ENCODE measurements at places on chromosomes 13 and 19. TPM values are rescaled to one million over a fixed set of nuclear protein-coding genes. Genes with fewer than 3 reads are reported as not detected.
A peak's percentile ranks its signal among the peaks of the same experiment; 100 is the strongest.

GRCh38 chr19:41929536-41930071 is 1.4 kb upstream of the ERFL start:
- DNase-seq, result no peak

DNA sequence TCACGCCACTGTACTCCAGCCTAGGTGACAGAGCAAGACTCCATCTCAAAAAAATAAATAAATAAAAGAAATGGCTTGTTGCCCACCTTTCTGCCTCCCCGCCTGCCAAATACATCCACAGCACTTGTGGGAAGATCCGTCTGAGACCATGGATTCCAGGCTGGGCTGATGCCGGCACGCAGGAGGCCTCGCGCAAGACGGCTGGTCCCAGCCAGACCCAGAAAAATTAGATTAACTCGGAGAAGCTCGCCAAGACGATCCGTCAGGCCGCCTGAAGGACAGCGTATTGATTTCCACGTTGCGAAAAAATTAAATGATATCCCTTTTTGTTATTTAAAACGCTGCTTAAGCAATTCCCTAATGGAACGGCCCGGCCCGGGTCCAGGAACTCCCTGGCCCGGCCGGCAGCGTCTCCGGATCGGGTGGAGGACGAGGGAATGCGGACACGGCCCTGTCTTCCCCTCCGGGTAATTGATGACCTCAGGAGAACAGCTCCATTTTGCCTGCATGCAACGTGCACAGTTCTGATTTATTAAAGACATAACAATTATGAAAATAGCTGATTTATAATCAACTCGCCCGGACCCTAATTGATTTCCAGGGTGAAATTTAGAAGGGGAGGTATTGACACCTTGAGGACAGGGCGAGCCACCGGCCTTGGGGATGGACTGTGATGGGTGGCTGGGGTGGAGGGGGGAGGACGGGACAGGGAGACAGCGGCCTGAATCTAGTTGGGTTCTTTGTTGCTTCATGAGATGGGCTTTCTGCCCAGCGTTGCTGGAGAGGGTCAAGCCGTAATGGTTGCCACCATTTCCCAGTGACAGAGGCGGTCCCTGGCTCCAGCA is 52.1 kb downstream of the ZNRF4 start:
- no peak for DNase-seq

GRCh38 chr13:111228262-111229144 is 91.9 kb upstream of the TEX29 start:
- DNase-seq, result no peak

GRCh38 chr19:58374200-58374599 is 6.6 kb downstream of the ZNF837 start:
- DNase-seq, result no peak

DNA sequence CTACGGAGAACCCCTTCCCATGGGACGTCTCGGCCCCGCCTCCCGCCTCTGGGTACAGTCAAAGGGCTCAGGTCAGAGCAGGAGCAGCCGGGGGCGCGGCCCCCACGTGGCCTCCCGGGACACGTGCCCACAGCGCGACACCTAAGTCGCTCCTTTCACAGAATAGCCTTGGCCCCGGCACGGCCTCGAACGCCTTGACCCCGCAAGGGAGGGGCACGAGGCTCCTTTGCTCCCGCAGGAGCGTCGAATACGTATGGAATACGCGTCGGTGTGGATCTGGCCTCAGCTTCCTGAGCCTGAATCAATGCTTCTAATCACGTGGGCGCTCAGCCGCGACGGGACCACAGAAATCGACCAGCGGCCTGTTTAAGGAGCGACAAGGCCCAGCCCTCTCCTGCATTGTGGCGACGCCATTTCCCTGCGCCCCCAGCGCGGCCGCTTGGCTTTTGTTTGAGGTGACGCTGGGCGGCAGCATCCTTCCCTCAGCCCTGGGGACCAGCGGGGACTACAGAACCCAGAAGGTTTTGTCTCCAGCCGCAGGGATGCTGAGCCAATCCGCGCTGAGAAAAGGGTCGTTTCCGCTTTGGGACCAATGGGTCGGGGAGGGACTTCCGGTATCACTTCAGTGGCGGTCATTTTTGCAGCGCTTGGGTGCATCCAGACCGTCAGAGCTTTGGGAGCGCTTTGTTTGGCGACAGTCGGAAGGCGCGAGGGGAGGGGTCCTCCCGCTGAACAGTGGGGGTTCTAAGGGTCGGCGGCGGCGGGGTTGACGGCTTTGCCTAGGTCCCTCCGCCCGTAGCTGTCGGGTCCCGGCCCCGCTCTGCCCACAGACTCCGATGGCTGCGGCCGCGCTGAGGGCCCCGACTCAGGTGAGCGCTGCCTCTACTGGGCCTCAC is at the start of gene ZIK1:
Gene ZIK1 (plus strand): TSS at position 625 of the 896 bp plus-strand sequence. CDS start 212 bp downstream, at position 837.
- peak; percentile 76 for DNase-seq

- no peak for DNase-seq
Observed at GRCh38 chr13:37383046-37383445, 215.5 kb downstream of the POSTN start.

The DENND1C gene
- total RNA-seq, result not detected

The FSD1 gene
- 2.2 TPM for total RNA-seq

GRCh38 chr13:98195054-98195791 is 18.2 kb upstream of the RNF113B start:
- DNase-seq, result no peak

- no peak for DNase-seq
Observed at GRCh38 chr19:2978772-2979171, 1.4 kb downstream of the TLE6 start.

GRCh38 chr19:18435178-18435841 is 2.6 kb downstream of the ISYNA1 start:
- DNase-seq, result no peak

DNA sequence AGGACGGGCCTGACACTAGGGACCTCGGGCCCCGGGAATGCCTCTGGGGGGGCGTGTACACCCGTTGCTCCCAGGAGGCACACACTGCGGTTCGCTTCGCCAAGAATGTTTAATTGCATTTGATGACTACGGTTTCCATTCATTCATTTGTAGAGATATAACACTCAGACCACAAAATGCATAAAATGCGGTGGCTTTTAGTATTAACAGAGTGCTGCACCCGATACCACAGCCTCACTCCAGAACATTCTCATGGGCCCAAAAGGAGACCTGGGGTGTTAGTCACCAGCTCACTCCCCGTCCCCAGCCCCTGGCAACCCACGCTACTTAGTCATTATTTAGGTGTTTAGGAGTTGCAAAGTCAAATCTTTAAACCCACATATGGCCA is 21.8 kb downstream of the HCN2 start:
- DNase-seq, result no peak

GRCh38 chr13:46778890-46779289 is 18.1 kb downstream of the ESD start:
- peak; percentile 26 for DNase-seq

The SPART gene
- total RNA-seq, result 50.8 TPM

The ILF3 gene
- total RNA-seq, result 57.7 TPM

- DNase-seq, result no peak
Observed at GRCh38 chr13:113887700-113888201, 23.9 kb upstream of the GAS6 start.

The PGLYRP1 gene
- total RNA-seq, result not detected

DNA sequence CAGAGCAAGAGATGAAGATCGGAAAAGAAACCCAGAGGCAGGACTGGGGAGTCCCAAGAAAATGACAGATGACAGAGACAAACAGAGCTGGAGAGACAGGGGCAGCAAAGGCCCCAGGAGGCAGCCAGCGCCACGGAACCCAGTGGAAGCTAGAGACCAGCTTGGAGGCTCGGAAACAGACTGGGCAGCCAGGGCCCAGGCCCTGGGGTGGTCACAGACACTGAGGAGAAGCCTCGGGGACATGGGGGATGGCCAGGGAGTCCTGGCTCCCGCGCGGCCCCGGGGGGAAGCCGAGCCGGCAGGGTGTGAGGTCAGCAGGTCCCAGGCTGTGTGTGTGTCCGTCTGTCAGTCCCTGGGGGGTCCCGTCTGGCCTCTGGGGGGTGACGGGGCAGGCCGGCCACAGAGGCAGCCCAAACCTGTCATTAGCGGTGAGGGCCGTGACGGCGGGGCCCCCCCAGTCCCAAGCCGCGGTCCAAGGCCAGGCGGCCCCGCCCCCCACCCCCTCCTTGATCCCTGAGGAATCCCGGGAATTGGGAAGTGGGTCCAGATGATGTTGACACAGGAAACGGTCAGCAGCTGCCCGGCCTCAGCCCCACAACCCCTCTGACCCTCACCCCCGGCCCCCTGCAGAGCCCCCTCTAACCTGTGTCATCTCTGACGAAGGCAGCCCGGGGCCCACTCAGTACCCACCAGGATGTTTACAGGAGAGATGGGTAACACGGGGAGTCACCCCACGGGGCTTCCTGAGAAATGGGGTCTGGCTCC is 2.5 kb upstream of the TMEM190 start:
- no peak for DNase-seq

The EDNRB gene
- 211 TPM for total RNA-seq

- DNase-seq, result no peak
Observed at GRCh38 chr19:18259893-18260292, 14.4 kb downstream of the IQCN start.

- DNase-seq, result no peak
Observed at GRCh38 chr13:34346626-34347025, 528.7 kb downstream of the RFC3 start.

The RAD23A gene
- 60.5 TPM for total RNA-seq

The ZNF724 gene
- 3.3 TPM for total RNA-seq

The KIR2DL3 gene
- total RNA-seq, result not detected

GRCh38 chr19:34454091-34454490 is 25.9 kb downstream of the UBA2 start:
- DNase-seq, result no peak

The DCT gene
- not detected for total RNA-seq

The TGDS gene
- 6.3 TPM for total RNA-seq

The ZNF567 gene
- total RNA-seq, result 5.0 TPM

DNA sequence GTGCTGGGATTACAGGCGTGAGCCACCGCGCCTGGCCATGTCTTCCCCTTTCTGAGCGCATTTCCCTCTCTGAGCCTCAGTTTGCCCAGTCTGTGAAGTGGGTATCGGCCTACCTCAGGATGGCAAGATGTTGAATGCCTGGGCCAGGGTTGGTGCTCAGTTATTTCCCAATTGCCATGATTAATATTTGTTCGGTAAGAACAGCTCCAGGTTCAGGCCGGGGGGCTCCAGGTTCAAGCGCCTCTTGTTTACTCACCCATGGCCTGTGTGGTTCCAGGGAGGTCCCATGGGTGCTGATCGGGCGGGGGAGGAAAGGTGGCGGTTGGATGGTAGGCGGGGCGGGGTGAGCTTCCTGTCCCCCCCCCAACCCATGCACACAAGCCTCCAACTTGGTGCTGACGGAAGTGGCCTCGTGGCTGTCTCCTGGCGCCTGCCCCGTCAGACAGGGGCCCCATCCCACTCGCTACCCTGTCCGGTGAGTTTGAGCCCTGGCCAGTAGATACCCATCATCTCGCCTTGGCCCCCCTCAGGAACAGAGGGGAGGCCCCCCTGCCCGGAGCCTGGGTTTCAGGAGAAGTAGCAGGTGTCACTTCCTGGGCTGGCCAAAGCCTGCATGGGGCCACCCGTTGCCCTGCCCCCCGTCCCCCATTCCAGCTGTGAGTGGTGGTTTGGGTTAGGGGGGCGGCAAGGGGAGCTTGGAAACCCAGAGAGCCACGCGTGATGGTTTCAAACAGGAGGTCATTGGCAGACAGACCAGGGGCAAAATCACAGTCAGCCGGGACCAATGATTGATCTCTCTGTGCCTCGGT is at the start of gene FCHO1:
Gene FCHO1 (plus strand): TSS at position 375 of the 809 bp plus-strand sequence. CDS start 3,688 bp downstream, outside the sequence.
- DNase-seq, result no peak

DNA sequence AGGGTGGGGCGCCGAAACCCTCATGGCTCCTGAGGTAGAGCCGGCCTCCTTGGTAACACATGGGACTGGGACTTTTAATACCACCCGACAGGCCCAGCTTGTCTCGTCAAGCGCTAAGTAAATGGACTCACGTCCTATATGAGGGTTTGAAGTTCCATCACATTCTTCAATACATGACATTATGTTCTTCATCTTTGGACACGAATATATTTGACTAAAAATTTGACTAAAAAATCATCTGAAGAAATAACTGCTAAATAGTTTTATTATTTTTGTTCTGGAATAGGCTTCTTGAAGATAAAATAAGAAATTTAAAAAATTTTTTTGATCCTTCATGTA is 335 bp upstream of the ZNF607 start:
- no peak for DNase-seq

DNA sequence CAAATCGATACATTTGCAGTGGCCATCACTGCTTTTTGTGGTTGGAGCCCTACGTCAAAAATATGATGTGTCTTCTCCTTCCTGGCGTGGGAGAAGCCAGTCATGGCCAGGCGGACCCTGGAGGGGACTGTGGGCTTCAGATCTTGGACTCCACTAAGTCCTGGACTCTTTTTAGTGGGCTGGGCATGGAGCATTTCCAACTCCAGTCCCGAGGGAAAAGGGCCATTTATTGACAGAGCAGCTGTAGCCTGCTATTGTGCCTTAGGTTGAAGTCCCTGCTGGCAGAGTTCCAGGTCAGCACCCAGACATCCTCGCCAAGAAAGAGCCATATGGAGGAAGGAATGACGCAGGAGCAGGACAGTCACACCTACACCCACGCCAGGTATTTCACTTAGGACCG is 179.2 kb upstream of the ZNF507 start:
- DNase-seq, result no peak

The TMEM59L gene
- total RNA-seq, result not detected

DNA sequence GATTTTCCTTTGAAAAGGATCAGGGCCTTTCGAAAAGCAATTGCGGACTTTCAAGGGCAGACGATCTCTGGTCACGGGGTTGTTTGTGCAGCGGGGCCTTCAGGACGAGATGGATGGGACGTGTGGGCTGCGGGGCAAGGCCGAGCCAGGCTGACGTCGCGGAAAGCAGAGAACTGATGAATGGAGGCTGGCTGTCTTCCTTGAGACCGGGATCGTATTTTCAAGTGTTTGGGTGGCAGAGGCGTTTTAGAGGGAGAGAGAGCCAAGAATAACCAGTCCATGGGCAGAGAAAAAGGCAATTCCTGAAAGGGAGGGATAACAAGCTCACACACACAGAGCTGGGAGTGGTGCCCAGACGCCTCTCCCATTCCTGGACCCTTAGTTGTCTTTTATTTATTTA is 138.9 kb upstream of the USP29 start:
- DNase-seq, result no peak

- no peak for DNase-seq
Observed at GRCh38 chr19:10233946-10234345, 2.8 kb upstream of the S1PR2 start.

DNA sequence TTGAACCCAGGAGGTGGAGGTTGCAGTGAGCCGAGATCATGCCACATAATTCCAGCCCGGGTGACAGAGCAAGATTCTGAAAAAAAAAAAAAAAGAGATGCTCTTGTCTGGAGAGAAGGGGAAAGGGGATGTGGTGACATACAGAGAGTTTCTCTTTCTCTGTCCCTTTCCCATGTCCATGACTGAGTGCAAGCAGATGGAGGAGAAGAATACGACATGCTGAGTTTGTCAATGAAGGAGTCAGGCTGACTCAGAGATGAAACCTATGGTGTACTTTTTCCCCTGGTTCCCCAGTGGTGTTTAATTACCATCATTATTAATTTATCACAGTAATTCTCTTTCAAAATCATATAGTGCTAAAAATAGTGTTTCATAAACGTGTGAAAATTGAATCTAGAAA is 448.8 kb downstream of the FOXO1 start:
- no peak for DNase-seq

The ACTL9 gene
- total RNA-seq, result not detected

GRCh38 chr19:4795400-4795799 is 3.9 kb downstream of the FEM1A start:
- DNase-seq, result no peak

The PLIN5 gene
- total RNA-seq, result 4.6 TPM

The PCDH20 gene
- not detected for total RNA-seq

Measured in lung microvascular endothelial cell (primary cell).